ENCODE measurements at places on chromosomes 16 and 17.
A peak's percentile ranks its signal among the peaks of the same experiment; 100 is the strongest.

GRCh38 chr17:70677783-70678647, 508.7 kb downstream of the KCNJ2 start:
- H3K4me1 ChIP-seq, result no peaks in the 10 kb centered on the region
- no peaks in the 10 kb centered on the region for H3K36me3 ChIP-seq
- DNase-seq, result no peak
- no peak overlapping the region for H3K27ac ChIP-seq
- H3K4me3 ChIP-seq, result no peak overlapping the region
- peaks cover 5% of the 10 kb centered on the region for H3K27me3 ChIP-seq

GRCh38 chr17:37361543-37361942, 14.2 kb upstream of the C17orf78 start:
- no peak for DNase-seq
- H3K27me3 ChIP-seq, result no peaks in the 10 kb centered on the region
- no peak overlapping the region for H3K4me3 ChIP-seq
- H3K4me1 ChIP-seq, result peaks cover 3% of the 10 kb centered on the region

DNA sequence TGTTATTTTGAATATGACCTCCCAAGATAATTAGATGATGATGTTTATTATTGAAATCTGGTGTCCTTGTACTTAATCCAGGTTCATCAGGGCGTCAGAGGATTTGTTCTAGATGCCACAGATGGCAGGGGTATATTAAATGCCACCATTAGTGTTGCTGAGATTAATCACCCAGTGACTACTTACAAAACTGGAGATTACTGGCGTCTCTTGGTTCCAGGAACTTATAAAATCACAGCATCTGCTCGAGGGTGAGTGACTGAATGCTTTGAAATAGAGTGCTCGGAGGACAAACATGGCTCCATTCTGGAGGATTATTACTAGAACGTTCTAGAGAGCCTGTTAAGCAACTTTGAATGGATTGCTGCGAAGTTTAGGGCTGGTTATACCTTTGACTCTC, 33.5 kb upstream of the GOSR1 start:
- H3K4me3 ChIP-seq, result no peak overlapping the region
- H3K36me3 ChIP-seq, result no peaks in the 10 kb centered on the region
- no peak overlapping the region for H3K27ac ChIP-seq
- DNase-seq, result no peak

DNA sequence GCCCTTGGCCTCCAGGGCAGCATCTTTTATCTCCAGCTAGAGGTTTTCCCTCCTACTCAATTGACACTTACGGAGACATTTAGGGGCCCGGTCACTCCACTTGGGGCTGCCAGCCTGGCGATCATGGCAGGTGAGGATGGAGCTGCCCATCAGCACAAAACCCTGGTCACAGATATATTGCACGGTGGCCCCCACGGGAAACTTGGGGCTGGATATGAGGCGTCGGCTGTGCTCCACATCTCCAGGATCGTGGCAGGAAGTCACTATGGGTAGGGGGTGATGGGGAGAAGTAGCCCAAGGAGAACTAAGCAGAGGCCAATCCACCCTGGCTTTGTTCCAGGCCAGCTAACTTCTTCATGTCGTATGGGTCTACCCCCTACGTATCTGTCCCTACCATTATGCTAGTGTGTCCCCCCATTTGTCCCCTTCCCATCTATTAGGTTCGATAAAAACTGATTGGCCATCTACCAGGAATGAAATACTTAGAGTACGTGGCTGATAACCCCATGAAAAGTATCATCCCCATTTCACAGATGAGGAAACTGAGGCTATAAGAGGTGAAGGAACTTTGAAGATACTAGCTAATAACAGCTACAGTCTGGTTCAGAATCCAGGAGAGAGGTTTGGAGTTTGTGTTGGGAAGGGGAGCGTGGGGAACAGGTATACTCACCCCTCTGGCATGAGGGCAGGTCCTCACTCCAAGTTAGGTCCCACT, 6.1 kb upstream of the PHF12 start:
- H3K27me3 ChIP-seq, result no peaks in the 10 kb centered on the region
- no peaks in the 10 kb centered on the region for H3K36me3 ChIP-seq
- DNase-seq, result no peak
- no peak overlapping the region for H3K27ac ChIP-seq

DNA sequence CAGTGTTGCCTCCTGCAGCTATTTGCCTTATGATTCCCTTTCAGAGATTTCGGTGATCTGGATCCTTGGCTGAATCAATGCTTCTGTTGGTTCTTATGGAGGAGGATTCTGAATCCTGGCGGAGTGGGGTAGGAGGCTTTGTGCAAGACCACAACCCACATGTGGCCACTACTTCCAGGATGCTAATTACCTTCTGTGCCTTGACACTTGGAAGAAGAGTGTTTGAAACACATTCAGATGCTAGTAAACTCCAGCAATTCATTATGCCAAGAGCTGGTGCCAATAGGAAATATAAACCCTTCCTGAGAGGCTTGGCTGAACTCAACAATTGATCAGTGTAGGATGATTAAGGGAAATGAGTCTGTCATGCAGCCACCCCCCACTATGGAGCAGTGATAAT, 12.1 kb upstream of the NLRP1 start:
- H3K27me3 ChIP-seq, result no peaks in the 10 kb centered on the region
- no peak overlapping the region for H3K4me3 ChIP-seq
- no peak overlapping the region for H3K27ac ChIP-seq
- no peaks in the 10 kb centered on the region for H3K4me1 ChIP-seq
- no peaks in the 10 kb centered on the region for H3K36me3 ChIP-seq
- DNase-seq, result no peak

- H3K27ac ChIP-seq, result no peak overlapping the region
- no peaks in the 10 kb centered on the region for H3K27me3 ChIP-seq
- no peak overlapping the region for H3K4me3 ChIP-seq
- H3K4me1 ChIP-seq, result no peaks in the 10 kb centered on the region
- DNase-seq, result no peak
These were observed 310.0 kb downstream of the CBLN1 start for GRCh38 chr16:48971571-48972077.

- no peak overlapping the region for H3K27ac ChIP-seq
- no peaks in the 10 kb centered on the region for H3K27me3 ChIP-seq
- no peak for DNase-seq
- H3K36me3 ChIP-seq, result no peaks in the 10 kb centered on the region
These were observed 105.9 kb downstream of the METRNL start for GRCh38 chr17:83185023-83186002.

- no peak overlapping the region for H3K4me3 ChIP-seq
- H3K4me1 ChIP-seq, result peaks cover 65% of the 10 kb centered on the region
- peak overlapping the region; percentile 60 for H3K27ac ChIP-seq
- H3K36me3 ChIP-seq, result no peaks in the 10 kb centered on the region
- H3K27me3 ChIP-seq, result no peaks in the 10 kb centered on the region
These were observed 26.0 kb upstream of the ERN1 start for GRCh38 chr17:64155751-64156544.

DNA sequence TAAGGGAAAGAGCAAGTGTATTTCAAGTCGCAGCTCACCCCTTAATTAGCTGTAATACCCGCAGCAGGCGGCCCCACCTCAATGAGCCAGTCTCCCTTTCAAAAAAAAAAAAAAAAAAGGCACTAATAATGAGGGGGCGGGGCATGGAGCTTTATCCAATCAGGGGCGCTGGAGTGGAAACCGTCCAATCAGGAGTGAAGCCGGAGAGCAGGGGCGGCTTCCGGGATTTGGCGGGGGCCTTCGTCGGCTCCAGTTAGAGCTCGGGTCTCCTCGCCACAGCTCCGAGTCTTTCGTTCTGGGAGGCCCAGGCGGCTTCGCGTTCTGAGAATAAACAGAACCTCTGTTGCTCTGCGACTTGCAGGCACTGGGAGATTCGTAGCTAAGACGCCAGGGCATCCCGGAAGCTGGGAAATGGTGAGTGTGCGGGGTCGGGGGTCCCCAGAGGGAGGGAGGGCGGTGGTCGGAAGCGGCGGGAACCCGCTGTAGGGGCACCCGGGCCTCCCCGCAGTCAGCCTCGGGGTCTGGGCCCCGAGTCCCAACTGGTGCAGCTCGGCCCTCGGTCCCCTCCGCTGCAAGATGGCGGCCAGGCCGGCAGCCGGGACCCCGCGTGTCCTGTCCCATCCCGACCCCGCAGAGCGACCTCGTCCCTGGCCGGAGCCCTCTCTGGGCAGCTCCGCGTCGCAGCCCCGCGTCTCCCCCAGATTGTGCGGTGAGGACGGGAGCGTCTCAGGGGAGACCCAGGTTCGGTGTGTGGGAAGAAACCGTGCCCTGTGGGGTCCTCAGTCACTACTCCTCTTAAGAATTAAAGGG, at the start of gene ZNF267:
TSS of gene ZNF267 (plus strand) at position 252 of the 810 bp plus-strand sequence. CDS start at position 412, 160 bp downstream.
- DNase-seq, result peak; percentile 95
- H3K4me3 ChIP-seq, result peak within 1 kb of the TSS; percentile 97
- no peaks in the 10 kb centered on the region for H3K36me3 ChIP-seq
- H3K27ac ChIP-seq, result peak within 1 kb of the TSS; percentile 91
- H3K27me3 ChIP-seq, result no peaks in the 10 kb centered on the region

Data from thoracic aorta (tissue), 2 donors.